Heart left ventricle (tissue), 16 donors: ENCODE measurements at places on chromosomes 1 and 21. TPM values are rescaled to one million over a fixed set of nuclear protein-coding genes. Genes with fewer than 3 reads are reported as not detected.

The OR6N1 gene
- polyA plus RNA-seq: not detected

The FBXO2 gene
- polyA plus RNA-seq: 4.6 TPM

The OR2T33 gene
- not detected for polyA plus RNA-seq

The RERE gene
- 53.5 TPM for polyA plus RNA-seq

The TCHH gene
- not detected for polyA plus RNA-seq

The TMEM82 gene
- not detected for polyA plus RNA-seq
